ENCODE measurements at places on chromosomes 1 and 21.

GRCh38 chr1:45335855-45336324 lies 4.1 kb upstream of the TOE1 start:
- H3K27ac ChIP-seq: no peak overlapping the region
- peaks cover 5% of the 10 kb centered on the region for H3K36me3 ChIP-seq
- DNase-seq: no peak
- no peaks in the 10 kb centered on the region for H3K4me1 ChIP-seq

DNA sequence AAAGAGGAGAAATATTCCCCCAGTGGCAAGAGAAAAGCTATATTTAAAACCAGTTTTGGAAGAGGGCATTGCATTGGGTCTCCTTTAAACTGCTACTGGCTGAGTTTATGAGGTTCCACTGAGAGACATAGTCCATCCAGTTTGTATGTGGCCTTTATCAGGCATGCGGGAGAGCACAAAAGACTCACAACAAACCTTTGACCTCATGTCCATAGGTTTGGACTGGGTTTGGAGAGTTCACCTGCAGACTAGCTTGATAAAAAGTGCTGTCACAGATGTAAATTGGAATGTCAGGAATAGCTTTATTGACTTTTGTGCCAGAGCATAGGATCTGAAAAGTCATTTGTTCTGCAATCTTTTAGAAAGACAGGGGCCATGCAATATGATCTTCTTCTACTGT lies 131.0 kb upstream of the NRIP1 start:
- no peaks in the 10 kb centered on the region for H3K36me3 ChIP-seq
- no peak for DNase-seq
- no peak overlapping the region for H3K4me3 ChIP-seq

GRCh38 chr1:9111957-9112356 lies 16.9 kb downstream of the GPR157 start:
- H3K4me1 ChIP-seq: no peaks in the 10 kb centered on the region
- H3K4me3 ChIP-seq: no peak overlapping the region
- peaks cover 9% of the 10 kb centered on the region for H3K36me3 ChIP-seq
- H3K27ac ChIP-seq: peak overlapping the region; percentile 6
- no peaks in the 10 kb centered on the region for H3K27me3 ChIP-seq
- DNase-seq: no peak

DNA sequence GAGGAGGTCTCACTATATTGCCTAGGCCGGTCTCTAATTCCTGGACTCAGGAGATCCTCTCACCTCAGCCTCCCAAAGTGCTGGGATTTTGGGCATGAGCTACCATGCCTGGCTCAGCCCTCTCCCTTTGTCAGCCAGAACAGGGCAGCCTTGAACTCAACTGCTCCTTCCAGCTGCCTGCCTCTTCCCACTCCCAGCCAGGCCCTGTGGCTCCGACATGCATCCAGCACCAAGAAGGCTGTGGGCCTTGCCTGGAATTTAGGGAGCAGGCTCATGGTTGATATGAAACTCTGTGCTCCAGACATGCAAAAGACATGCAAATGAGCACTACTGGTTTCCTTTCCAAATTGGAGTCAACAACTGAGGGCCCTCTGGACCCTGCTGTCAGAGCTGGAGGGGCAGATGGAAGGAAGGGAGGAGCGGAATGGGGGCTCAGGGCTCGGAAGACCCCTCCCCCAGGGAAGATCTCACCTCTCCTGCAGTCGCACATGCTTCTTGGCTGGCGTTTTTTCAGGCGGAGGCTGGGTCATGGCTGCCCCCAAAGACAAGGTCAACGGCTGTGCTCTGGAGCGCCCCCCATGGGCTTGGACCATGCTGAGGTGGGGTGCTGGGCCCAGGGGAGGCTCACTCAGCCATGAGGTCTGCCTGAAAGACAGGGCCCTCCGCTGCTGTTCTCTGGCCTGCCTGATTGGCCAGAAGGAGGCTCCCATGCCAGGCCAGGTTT lies 1.4 kb downstream of the PTPN7 start:
- H3K27me3 ChIP-seq: no peaks in the 10 kb centered on the region
- H3K27ac ChIP-seq: no peak overlapping the region
- H3K36me3 ChIP-seq: no peaks in the 10 kb centered on the region
- DNase-seq: no peak
- H3K4me1 ChIP-seq: no peaks in the 10 kb centered on the region

DNA sequence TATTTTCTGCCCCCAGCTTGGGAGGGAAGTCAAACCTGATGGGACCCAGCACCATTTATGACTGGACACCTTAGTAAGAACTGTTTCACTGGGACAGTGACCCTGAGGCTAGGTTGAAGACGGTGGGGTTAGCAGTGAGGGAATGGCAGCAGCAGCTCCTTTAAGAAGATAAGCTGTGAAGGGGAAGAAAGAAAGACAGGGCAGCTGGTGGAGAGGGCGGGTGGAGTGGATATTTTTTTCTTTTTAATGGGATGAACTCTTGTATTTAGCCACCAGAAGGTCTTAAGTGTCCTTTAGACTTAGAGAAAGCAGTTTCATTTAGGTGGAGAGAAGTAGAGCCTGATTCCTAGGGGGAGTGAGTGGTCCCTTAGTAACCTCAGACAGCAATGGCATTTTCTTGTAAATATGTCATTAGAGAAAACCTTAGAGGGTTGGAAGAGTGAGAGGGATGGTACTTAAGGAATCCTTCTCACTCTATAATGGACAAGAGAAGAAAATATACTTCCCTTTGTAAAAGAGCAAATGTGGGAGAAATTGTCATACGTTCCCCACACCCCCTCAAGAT lies 187.5 kb downstream of the HHAT start:
- H3K36me3 ChIP-seq: no peaks in the 10 kb centered on the region
- no peak for DNase-seq
- H3K4me1 ChIP-seq: no peaks in the 10 kb centered on the region
- no peak overlapping the region for H3K27ac ChIP-seq
- no peaks in the 10 kb centered on the region for H3K27me3 ChIP-seq

GRCh38 chr1:19737104-19737825 lies 62.5 kb downstream of the TMCO4 start:
- no peaks in the 10 kb centered on the region for H3K36me3 ChIP-seq
- no peaks in the 10 kb centered on the region for H3K27me3 ChIP-seq
- no peak overlapping the region for H3K27ac ChIP-seq
- no peak overlapping the region for H3K4me3 ChIP-seq
- DNase-seq: no peak

GRCh38 chr1:223707256-223708000 lies 4.9 kb upstream of the CAPN2 start:
- DNase-seq: peak; percentile 36
- H3K27me3 ChIP-seq: no peaks in the 10 kb centered on the region
- H3K27ac ChIP-seq: peak overlapping the region; percentile 84
- H3K4me3 ChIP-seq: no peak overlapping the region

- no peaks in the 10 kb centered on the region for H3K36me3 ChIP-seq
- H3K4me1 ChIP-seq: peaks cover 13% of the 10 kb centered on the region
- H3K27me3 ChIP-seq: no peaks in the 10 kb centered on the region
- H3K27ac ChIP-seq: no peak overlapping the region
These were observed 89.0 kb upstream of the BCAR3 start for GRCh38 chr1:93770640-93771039.

DNA sequence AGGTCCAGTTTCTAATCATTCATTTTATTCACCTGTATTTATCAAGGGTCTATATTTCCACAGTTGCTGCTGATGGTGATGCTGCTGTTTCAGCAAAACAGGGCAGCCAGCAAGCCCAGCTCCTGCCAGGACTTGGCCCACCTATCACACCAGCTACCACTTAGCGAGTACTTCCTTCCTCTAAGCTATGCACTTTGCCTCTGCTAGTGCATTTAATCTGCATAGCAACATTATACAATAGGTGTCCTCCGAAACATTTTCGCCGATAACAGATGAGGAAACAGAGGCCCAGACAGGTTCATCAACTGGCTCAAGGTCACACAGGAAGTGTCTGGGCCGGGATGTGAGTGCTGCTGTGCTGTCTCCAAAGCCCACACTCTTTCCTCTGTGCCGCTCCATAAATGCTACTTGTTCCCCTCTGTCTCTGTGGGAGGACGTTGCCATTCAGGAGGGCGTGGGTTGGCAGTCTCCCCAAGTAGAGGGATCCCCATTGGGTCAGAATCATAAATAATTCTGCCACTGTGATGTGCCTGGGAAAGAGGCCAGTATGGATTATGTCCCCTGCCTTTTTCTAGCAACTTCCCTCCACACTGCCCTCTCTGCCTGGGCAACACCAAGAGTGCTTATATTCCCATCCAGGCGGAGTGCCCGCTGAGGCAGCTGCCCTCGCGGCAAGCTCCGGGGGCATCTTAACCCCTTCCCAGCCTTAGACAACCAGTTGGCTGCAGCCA lies 9.4 kb upstream of the PLEKHA6 start:
- no peak overlapping the region for H3K4me3 ChIP-seq
- no peaks in the 10 kb centered on the region for H3K4me1 ChIP-seq
- no peak for DNase-seq
- H3K36me3 ChIP-seq: no peaks in the 10 kb centered on the region

DNA sequence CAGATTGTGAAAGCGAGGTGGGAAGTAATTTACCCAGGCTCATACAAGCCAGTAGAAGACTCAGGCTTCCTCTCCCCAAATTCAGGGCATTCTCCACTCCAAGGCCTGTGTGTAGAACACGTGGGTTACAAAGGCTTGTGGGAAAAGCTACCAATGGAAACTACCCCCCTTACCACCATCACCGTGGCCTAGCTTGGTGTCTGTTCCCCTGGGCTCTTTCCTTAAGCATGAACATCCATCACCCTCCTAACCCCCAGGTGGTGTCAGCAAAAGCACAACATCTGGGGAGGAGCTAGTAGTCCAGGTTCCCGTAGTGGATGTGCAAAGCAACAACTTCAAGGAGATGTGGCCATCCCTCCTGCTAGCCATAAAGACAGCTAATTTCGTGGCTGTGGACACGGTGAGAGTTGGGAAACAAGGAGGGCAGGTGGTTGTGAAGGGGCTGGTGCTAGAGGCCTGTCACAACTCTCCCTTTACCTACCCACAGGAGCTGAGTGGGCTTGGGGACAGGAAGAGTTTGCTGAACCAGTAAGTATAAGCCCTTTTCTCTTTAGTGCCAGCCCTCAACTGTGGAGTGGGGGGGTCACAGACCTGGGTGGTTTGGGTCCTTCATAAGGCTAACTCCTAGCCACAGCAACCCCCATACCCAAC lies 701 bp upstream of the MUTYH start:
- no peaks in the 10 kb centered on the region for H3K27me3 ChIP-seq
- DNase-seq: no peak
- peaks cover 5% of the 10 kb centered on the region for H3K36me3 ChIP-seq
- peak overlapping the region; percentile 99 for H3K27ac ChIP-seq
- peak overlapping the region; percentile 80 for H3K4me3 ChIP-seq
- H3K4me1 ChIP-seq: peaks cover 10% of the 10 kb centered on the region

GRCh38 chr1:244674446-244674845 lies 21.5 kb downstream of the DESI2 start:
- no peaks in the 10 kb centered on the region for H3K36me3 ChIP-seq
- no peaks in the 10 kb centered on the region for H3K27me3 ChIP-seq
- DNase-seq: no peak
- no peak overlapping the region for H3K4me3 ChIP-seq
- peaks cover 4% of the 10 kb centered on the region for H3K4me1 ChIP-seq

DNA sequence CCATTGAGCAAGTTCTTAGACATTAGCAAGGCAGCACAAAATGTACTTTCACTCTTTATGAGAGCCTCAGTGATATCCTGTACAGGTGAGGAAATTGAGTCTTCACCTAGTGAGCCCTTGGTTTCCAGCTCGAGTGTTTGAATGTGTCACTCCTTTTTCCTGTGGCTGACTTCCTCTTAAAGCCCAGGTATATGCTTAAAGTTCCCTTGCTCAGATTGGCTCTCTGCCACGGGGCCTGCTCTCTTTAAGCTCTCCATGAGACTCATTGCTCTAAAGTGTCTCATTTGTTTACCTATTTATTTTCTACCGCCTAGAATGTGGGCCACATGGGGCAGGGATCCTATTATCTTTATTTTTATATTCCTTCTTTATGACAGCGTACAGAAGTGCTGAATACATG lies 324.9 kb downstream of the SIPA1L2 start:
- H3K36me3 ChIP-seq: no peaks in the 10 kb centered on the region
- H3K4me1 ChIP-seq: no peaks in the 10 kb centered on the region
- H3K27ac ChIP-seq: no peak overlapping the region
- no peak overlapping the region for H3K4me3 ChIP-seq

DNA sequence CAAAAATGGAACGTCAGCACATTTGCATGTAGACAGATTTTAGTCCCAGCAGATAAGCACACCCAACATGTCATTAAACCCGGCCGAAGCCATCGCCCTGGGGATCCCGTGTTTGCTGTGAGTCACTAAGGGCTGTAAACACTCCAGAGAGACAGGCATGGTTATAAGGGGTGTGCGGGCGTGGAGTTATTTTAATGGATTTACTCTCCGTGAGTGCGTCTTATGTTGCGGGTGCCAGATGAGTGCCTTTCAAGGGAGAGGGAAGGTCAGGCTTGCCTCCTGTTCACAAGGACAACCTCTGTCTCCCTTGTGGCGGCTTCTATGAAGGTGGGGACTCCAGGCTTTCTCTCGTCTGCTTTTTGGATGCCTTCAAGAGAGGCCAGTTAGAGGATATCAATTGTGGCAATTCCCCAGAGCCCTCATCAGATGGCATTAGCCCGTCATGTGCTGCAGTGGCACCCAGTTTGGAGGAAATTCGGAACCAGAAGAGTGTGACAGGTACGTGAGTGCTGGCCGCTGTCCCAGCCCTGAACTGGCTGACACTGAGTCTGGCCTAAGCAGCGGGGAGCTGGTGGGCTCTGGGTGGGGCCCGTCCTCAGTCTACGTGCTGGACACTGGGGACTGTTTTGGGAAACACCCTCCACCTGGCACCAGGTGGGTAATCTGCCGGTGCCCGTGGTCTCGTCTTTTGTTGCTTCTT lies 223.8 kb upstream of the TMEM51 start:
- no peak overlapping the region for H3K4me3 ChIP-seq
- DNase-seq: peak; percentile 87
- H3K36me3 ChIP-seq: no peaks in the 10 kb centered on the region
- H3K27me3 ChIP-seq: no peaks in the 10 kb centered on the region
- peaks cover 16% of the 10 kb centered on the region for H3K4me1 ChIP-seq

DNA sequence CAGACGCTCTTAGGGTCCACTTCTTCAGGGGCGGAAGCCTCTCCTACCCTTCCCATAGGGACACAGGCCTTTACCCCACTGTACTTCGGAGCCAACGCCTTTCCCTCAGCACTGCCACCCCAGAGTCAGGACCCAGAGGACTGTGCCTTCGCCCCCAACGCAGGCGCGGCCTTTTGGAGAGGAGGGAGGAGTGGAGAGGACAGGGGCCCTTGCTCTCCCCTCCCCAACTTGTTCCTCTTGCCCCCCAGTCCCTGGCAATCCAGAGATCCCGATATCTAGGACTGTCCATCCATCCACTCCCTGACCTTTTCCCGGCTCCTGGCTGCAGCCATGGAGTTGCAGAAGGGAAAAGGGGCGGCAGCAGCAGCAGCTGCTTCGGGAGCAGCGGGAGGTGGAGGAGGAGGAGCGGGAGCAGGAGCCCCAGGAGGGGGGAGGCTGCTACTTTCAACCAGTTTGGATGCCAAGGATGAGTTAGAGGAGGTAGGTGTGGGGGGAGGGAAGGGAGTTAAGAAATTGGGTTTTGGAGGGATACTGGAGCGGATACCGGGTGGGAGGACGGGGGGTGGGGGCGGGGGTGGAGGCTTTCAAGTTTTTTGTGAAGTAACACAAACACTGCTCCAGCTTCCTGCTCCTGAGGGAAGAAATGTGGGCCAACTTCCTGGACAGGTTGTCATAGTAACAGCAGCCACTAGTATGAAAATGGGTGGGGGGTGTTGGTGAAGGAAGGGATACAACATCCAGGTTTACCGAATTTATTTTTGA lies 636 bp downstream of the INTS3 start:
- peak; percentile 78 for DNase-seq
- H3K27me3 ChIP-seq: no peaks in the 10 kb centered on the region
- H3K36me3 ChIP-seq: no peaks in the 10 kb centered on the region
- H3K27ac ChIP-seq: peak overlapping the region; percentile 99
- peaks cover 18% of the 10 kb centered on the region for H3K4me1 ChIP-seq
- H3K4me3 ChIP-seq: peak overlapping the region; percentile 68

Measured in lung (tissue), 17 donors.